GM19239 (cell line): ENCODE measurements at places on chromosomes 6 and 20.

DNA sequence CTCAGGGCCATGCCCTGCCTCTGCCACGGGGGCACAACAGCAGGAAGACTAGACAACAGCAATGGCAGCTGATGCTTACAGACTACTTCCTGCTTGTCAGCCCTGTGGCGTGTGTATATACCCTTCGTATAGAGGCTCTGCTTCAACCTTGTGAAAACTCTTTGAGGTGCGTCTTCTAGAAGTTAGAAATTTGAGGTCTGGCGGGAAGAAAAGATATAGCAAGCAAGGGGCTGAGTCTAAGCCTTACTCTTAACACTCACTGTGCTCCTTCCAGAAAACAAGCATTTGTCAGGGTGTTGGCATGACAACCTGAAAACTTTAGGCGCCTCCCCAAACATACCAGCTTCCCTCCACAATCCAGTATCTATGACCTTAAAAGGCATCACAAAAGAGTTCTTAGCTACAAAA is 33.3 kb downstream of the JPH2 start:
- DNase-seq = no peak

GRCh38 chr20:1934156-1934555 is 38.9 kb downstream of the SIRPA start:
- no peak for DNase-seq

DNA sequence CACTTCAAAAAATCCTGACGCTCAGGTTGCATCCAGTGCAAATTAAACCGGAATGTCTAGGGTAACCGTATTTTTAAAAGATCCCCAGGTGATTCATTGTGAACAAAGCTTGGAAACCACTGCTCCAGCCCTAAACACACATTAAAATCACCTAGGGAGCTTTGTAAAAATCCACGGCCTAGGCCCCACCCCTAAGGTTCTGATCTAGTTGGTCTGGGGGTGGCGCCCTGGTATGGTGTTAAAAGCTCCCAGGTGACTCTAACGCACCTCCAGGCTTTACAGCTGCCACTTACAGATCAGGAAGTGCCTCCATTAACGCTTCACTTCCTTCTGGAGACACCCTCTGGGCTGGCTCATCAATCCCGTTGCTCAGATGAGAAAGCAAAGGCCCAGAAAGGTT is 92.2 kb downstream of the GRM4 start:
- DNase-seq = no peak

DNA sequence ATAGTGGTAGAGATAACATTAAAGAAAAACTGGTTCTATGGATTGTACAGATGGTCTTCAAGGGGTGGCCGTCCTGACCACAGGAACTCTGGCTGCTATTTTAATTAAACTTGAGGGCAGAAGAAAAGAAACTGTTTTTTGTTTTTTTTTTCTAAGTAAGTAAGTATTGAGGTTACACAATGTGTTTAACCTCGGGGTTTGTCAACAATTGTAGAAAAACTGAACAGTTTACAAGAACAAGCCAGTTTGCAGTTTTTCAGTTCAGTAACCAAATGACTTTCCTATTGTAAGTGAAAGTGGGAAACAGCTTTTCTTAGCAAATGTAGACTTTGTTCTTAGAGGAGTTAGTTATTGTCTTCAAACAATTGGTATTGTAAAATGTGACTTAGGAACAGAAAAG is 77.0 kb downstream of the PLCB1 start:
- DNase-seq = no peak

- no peak for DNase-seq
Observed at GRCh38 chr6:7730784-7731227, 4.9 kb downstream of the BMP6 start.

- no peak for DNase-seq
Observed at GRCh38 chr20:46000262-46000996, 8.3 kb upstream of the MMP9 start.

DNA sequence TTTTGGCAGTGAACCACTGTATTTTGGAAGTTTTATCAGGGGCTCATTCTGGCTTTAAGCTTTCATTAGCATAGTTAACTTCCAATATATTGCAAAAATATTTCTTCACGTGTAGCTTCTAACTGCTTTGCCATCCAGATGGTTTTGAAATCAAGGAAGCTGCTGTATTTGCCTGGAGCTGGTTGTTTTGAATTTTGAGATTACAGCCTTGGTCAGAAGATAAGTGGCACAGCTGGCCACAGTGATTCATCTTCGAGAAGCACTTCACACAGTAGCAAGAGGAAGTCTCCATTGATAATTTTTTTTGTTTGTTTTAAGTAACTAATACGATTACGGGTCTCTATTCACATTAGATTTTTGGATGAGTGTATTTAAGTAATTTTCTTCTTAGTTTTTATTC is 3.8 kb downstream of the APCDD1L start:
- no peak for DNase-seq

DNA sequence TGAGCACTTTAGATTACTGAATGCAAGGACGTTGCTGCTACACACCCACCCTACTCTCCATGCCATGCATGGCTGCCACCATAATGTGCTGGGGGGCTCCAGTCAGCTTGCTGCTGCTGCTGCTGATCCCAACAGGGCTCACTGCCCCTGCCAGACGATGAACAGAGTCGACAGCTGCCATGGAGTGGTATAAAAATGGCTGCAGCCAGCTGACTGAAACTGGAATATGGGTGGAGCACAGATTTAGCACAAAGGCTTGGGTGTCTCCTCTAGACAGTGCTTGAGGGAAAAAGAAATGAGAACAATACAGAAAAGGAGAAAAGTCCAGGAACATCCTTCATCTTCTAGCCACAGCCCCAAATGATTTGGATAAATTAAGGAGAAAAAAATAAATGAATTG is 150.7 kb downstream of the PDSS2 start:
- DNase-seq = no peak

- DNase-seq = no peak
Observed at GRCh38 chr6:90439586-90439985, 142.9 kb upstream of the BACH2 start.

GRCh38 chr6:84639396-84639795 is 125.0 kb downstream of the TBX18 start:
- DNase-seq = no peak

DNA sequence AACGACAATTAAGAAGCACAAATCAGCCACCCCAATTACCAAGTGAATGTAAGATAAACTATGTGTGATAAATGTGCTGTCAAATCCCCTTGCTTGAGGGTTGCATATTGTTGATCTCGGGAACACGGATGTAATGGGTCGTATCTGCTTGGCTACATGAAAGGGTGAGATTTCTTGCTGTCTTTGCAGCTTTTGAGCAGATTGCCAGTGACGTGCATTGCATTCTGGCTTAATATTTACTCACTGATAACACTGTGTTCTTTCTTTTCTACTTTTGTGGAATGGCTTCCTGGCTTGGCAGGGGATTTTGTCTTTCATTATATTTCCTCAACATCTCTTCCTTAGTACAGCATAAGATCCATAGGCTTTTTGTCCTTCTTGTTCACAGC is 10.5 kb upstream of the FAM210B start:
- no peak for DNase-seq

DNA sequence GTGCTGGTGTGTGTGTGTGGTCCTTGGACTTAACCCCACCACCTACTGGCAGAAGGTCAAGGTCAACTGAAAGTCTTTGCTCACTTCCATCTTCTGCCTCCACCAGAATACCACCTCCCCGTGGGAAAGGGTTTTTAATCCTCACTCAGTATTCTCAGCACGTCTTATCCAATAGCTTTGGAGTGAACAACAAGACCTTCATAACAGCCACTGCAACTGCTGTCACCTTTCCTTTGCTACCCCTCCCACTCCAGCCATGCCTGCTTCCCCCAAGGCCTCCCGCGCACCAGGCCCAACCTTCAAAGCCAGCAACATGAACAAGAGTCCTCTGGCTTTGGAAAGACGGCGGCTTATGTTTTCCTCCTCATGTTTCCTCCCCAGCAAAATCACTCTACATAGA is 787 bp upstream of the BTN2A2 start:
- no peak for DNase-seq

DNA sequence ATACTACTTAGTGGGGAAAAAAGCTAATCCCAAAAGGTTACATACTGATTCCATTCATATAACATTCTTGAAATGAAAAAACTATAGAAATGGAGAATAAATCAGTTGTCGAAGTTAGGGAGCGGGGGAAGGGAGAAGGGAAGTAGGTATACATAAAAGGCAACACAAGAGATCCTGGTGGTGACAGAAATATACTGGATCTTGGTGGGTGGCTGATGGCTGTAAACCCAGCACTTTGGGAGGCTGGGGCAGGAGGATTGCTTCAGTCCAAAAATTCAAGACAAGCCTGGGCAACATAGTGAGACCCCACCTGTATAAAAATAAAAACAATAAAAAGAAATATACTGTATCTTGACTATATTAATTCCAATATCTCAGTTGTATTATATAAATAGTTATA is 105.7 kb upstream of the LGSN start:
- no peak for DNase-seq

DNA sequence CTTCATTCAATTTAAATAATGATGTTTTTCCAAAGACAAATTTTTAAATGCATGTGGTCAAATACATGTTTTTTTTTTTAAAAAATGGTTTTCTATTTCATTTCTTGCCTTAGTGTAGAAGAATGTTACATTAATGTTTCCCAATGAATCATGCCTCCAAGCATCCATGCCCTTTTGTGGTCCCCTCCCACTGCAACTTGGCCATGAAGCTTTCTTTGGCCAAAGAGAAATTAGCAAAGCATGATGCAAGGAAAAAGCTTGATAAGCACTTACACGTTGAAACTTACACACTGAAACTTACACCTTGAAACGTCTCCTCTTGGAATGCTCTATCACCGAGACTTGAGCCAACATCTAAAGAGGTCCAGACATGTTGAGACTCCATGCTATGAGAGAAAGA is 93.0 kb upstream of the ELOVL5 start:
- no peak for DNase-seq

DNA sequence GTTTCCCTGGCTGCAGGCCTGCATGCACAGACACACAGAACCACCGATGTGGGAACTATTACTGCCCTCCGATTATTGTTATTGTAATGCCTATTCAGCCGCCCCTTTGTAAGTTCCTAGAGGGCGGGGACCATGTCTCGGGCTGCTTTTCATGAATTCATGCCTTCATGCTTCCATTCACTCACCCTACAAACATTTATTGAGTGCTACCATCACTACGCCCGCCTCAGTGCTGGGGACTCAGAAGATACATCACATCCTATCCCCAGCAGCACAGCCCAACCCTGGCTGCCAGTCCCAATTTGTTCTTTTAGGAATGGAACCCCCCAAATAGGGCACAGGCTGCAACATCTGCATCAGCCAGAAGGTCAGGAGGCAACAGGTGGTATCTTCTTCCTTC is 75.9 kb downstream of the FOXA2 start:
- no peak for DNase-seq

DNA sequence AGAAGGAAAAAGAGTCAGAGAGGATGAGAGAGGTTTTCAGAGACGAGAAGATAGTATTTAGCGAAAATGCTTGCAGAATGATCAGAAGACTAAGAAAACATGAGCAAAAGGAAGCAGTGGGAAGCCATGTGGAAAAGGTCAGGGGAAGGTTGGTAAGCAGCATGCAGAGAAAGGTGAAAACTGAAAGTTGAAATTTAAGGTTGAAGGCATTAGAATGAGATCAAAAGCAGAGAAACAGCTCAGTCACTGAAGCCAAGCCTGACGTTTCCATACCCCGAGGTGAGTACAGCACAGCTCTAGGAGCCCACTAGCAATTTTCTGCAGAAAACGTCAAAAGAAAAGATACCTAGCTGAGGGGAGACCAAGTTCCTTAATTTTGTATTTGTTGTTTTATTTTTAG is 19.1 kb upstream of the TFB1M start:
- no peak for DNase-seq

- DNase-seq = no peak
Observed at GRCh38 chr6:148479497-148479896, 136.9 kb downstream of the SASH1 start.

- DNase-seq = no peak
Observed at GRCh38 chr6:112251171-112251875, 3.0 kb downstream of the LAMA4 start.

DNA sequence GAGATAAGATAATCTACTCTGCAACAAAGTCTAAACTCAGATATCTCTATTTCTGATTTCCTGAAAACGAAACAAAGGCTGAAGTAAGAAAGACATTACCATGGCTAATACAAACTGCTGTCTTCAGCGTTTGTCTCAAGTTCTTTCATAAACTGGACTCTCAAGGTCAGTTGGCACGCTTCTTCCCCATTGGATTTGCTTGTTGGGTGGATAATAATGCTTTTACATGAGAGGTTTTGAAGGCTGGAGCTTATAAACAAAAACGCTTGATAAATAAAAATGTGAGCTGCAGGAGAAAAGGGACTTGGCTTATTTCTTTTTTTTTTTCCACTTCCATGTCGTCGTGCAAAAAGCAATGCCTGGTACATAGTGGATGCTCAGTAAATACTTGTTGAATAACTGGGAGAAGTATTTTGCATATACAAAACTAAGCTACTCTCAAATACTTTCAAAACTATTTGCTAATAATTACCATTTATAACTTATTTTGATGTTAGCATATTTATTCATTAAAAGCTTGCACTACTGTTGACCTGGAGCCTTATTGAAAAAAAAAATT is 65.7 kb upstream of the EEF1A1 start:
- DNase-seq = no peak

- no peak for DNase-seq
Observed at GRCh38 chr6:89073014-89073620, 7.4 kb upstream of the PNRC1 start.

DNA sequence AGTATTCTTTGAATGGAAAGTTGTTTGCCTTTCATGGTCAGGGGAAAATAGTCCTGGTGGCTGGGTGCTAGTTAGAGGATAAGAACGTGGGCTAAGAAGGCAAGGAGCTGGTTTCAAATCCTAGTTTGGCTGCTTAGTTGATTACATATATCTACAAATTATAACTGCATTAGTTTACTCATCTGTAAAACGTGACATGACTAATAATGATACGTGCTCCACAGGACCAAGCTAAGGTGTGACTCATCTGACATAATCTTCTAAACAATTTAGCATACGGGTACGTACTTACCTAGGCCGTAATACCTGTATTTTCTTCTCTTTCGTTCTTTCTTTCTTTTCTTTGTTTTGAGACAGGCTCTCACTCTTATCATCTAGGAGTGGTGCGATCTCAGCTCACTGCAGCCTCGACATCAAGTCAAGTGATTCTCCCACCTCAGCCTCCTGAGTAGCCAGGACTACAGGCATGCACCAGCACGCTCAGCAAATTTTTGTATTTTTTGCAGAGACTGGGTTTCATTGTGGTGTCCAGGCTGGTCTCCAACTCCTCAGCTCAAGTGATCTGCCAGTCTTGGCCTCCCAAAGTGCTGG is 1274.2 kb upstream of the GJE1 start:
- no peak for DNase-seq

- DNase-seq = no peak
Observed at GRCh38 chr6:106142876-106143431, 56.8 kb downstream of the PRDM1 start.

- no peak for DNase-seq
Observed at GRCh38 chr6:90098627-90099026, 198.0 kb downstream of the BACH2 start.

GRCh38 chr6:14910692-14911547 is 334.9 kb upstream of the JARID2 start:
- peak; percentile 61 for DNase-seq

DNA sequence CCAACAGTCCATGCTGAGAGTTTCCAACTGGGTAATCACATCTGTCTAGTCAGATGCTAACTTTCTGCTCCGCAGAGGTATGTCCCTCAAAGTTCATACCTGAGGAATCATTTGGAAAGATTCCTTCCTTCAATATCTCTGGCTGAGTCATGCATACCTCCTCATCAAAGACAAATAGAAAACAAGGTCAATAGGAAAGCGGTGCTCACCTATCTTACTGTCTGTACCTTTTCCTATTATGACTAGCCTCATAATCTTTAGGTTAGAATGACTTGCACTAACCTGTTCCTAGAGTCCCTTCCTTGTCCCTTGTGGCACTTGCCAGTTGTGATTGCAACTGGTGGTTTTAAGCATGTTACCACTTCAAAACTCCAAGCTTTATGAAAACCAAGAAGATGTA is 78.2 kb upstream of the PTPRK start:
- no peak for DNase-seq
